ENCODE measurements at places on chromosomes 2 and 18.

GRCh38 chr2:157536815-157537214 lies 91.8 kb downstream of the ACVR1C start:
- DNase-seq: no peak

DNA sequence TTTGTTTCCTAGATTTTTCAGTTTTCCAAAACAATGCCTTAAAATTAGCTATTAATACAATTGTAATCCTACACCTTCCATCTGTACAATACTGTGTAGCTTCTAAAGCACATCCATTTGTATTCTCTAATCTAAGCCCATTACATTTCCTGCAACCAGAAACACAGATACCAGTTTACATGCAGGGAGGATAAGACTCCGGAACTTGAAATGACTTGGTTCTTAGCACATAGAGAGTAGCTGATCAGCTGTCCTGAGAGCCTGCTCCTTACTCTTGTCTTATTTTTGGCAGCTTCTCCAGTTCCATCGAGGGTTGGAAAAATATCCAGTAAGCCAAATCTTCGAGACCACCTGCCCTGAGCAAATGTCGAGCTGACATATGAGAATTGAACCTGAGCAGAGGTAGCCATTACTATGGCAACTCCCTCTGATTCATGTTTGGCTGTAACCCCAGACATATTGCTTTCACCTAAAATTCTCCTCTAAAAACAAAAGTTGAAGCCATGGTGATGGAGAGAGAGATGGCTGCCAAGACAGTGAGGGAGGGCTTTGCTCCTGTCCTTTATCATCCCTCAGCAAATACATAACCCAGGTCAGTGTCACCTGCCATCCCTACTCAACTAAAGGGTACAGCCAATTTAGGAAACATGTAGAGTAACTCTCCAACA lies 542.8 kb downstream of the IRS1 start:
- DNase-seq: no peak

GRCh38 chr2:54966837-54967236 lies 83.4 kb downstream of the RTN4 start:
- DNase-seq: no peak

DNA sequence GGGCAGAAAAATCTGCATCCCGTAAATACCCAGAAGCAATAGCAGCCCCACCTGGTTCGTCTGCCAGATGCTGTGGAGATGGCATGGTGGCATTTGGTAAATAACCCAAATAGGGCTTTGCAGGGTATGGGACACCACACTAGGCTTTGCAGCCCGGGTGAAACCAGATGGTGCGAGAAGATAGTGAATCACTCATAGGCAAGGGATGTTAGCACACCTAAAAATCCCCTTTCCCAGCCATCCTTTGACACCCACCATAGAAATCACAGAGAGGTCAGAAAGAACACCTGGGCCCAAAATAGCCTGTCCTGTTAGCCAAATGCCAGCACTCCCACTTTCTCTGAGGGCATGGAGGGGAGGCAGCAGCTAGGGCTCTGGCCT lies 47.6 kb downstream of the BCL11A start:
- no peak for DNase-seq

DNA sequence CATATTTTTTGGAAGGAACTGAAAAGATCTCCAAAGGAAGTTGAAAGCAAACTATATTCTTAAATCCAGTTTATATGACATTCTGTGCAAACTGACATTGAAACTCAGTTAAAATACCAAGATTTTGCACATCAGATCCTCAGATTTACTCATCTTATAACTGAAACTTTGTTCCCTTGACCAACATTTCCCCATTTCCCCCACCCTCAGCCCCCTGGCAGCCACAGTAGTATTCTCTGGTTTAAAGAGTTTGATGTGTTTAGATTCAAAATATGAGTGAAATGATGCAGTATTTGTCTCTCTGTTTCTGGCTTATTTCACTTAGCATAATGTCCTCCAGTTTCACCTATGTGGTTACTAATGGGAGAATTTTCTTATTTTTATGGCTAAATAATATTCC lies 99.2 kb upstream of the ITGA4 start:
- no peak for DNase-seq

DNA sequence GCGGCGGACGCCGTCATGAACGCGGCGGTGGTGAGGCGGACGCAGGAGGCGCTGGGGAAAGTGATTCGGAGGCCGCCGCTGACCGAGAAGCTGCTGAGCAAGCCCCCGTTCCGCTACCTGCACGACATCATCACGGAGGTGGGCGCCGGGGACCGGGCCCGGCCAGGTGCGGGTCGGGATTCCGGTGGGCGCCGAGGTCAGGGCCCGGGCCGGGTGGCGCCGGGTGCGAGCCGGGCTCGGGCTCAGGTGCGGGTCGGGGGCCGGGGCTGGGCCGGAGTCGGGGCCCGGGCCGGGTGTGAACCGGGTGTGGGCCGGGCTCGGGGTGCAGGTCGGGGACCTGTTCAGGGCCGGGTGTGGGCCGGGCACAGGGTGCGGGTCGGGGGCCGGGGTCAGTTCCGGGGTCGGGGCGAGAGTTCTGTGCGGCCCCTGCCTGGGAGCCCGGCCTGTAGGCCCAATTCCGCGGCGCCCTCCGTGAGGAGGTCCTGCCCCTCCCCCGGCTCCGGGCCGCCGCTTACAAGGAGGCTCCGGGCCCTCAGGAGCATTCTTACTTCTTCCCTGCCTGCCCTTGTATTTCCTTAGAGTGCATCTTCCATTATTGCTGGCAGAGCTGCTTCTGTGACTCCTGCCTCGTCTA lies 447 bp downstream of the TRAF3IP1 start:
- DNase-seq: no peak

- DNase-seq: no peak
Measured at GRCh38 chr2:160156100-160156499, 44.0 kb downstream of the ITGB6 start.

DNA sequence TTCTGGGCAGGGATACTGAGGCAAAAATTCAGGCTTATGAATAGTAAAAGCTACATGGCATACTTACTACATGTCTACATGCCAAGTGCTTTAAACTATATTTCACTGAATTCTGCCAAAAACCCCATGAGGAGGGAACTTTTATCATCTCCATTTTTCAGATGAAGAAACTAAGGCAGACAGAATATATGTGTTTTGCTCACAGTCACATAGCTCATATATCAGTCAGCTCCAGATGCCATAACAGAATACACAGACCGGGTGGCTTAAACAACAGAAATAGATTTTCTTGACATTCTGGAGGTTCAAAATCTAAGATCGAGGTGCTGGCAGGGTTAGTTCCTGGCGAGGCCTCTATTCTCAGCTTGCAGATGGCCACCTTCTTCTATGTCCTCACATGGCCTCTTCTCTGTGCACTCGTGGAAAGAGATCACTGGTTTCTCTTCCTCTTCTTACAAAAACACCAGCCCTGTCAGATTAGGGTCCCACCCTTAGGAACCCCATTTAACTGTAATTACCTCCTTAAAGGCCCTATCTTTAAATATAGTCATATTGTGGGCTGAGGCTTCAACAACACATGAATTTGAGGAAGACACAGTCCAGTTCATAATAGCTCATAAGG lies 27.1 kb upstream of the CREB1 start:
- DNase-seq: no peak

DNA sequence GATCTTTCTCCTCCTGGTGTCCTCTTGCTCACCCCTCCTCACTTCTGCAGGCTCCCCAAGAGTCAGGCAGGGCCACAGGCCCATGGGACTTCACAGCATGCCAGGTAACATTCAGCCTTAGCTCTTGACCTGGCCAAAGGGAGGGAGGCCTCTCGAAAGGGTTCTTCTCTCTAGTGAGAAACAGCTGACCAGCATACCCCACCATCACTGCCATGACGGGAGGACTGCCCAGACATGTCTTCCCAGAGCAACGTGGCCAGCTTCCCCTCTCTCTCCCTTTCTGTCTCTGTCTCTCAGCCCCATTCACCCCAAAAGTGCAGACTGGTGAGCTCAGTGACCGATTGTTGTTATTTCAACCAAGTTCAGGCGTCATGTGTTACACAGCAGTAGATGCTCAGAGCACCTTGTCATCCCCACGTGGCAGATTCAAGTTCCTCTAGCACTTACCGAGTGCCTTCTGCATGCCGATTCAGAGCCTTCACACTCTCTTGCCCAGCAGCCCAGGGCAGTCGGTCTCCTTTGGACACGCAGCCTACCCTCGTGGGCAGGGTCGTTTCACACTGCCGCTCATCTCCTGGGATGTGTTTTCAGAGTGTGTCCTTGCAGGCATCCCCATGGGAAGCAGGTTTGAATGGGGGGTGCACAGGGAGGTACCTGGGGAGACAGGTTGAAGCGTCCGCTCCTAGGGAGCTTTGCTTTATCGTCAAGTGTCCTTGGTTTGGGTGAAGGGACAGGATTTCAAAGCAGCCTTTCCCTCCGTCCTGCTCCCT lies 259.9 kb downstream of the NDUFA10 start:
- no peak for DNase-seq

GRCh38 chr2:147045113-147045512 lies 799.7 kb upstream of the ACVR2A start:
- DNase-seq: no peak

- no peak for DNase-seq
Measured at GRCh38 chr2:240423788-240424191, 11.7 kb upstream of the GPC1 start.

DNA sequence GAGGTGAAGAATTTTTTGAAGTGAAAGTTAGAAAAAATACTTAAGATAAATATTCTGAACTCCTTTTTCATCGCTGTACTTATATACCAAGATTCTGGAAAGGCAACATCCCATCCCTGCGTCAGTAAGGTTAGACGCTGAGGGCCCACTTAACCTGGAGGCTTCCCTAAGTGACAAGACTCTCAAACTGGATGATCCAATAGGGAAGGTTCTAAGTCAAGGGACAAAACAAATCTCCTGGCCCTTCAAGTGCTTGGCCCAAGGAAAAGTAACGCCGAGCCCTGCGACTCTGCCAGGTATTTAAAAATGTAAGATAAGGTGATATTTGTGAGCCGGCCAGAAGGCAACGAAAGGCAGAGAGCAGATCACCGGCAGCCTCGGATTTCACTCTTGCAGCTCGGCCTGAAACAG lies 1.3 kb downstream of the STK39 start:
- DNase-seq: no peak

DNA sequence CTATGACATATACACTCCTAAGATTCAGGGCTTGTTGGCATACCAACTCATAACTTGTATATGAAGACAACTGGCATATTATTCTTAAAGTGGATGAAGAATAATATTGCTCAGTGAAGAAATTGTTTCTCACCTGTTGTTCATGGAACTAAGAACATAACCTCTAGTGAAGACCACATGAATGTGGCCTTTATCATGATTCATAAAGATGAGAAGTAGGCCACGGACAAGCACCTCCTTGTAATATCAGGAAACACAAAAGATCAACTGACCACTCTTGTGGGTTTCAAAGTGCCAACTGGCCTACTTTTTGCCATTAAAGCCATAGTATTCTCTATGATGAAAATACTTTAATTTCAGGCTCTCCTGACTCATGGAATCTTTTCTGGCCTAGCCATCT lies 407.4 kb downstream of the GRB14 start:
- DNase-seq: no peak

DNA sequence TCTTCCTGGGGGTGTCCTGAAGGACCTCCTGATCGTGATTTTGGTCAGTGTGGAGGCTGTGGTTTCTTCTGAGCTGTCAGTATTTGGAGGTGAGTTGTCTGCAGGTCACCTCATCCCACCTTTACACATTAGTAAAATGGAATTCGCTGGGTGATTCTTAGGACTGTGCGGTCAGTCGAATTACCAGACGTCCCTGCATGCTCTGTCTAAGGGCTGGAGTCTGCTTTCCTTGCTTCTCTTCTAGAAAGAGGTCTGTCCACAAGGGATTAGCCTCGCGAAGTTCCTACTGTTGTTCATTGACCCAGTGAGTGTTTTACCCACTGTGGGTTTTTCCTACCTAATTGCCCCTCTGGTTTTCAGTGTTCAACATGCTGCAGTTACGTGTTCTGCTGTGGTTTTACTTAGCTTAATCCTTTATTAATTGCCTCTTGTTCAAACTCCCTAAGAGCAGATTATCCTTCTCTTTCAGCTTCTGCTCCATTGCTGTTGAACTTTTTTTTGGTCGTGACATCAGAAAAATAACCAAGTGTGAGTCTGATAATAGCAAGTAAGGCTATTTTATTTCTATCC lies 183.4 kb downstream of the NEDD4L start:
- no peak for DNase-seq

DNA sequence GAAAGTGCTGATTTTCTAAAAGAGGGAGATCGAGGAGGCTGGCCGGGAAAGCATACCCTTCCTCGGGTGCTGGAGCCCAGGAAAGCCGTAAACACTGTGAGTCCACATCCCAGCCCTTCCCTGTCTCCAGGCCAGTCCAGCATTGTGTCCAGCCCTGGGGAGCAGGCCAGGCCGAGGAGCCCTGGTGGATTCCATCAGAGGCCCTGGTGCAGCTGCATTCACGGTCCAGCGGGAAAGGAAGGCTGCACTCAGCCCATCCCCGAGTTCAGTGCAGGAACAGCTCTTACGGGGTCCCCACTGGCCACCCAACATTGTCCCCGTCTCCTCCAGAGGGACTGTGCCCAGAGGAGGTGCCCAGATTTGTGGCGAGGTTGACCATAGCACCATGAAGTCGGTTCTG lies 218.6 kb downstream of the KLHL29 start:
- no peak for DNase-seq

DNA sequence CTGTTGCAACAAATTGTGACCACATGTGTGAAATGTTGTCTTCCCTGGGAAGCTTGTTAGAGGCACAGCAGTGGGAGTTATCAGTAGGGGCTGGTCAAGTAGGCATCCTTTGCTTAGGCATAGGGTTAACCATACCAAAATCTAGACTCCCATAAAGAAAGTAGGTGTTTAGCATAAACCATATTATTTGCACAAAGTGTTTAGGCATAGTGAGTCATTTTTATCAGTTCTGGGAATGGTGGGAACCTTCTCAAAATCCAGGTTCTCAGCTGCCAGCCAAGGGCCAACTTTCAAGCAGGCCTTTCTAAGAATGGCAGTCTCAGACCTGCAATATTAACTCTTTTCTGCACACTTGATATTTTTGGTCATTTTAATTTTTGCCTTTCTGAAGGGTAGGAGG lies 88.5 kb downstream of the RAB3GAP1 start:
- DNase-seq: no peak

- DNase-seq: no peak
Measured at GRCh38 chr2:209331291-209331844, 92.5 kb upstream of the MAP2 start.

DNA sequence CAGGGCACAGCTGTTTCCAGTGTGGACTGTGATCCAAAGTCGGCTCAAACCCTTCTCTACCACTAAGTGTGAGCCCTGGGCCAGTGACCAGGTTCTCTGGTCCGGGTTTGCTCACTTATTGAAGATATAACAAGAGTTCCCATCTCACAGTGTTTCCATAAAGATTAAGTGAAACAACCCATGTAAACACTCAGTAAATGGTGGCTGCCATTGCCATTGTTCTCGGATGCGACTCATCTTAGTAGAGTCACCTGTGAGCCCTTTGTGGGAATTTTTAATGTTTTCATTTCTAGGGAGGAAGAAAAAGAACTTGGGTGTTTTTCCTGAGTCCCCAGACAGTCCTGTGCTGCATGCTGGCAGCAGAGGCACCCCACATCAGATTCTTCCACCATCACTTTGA lies 53.4 kb downstream of the TPGS2 start:
- DNase-seq: no peak
